ENCODE measurements at places on chromosomes 7 and 10. TPM values are rescaled to one million over a fixed set of nuclear protein-coding genes. Genes with fewer than 3 reads are reported as not detected.

FFAR4 gene
- total RNA-seq: not detected

CFAP46 gene
- 1.8 TPM for total RNA-seq

TRIM50 gene
- not detected for total RNA-seq

RET gene
- 1.2 TPM for total RNA-seq

RNLS gene
- 6.0 TPM for total RNA-seq

LIPK gene
- total RNA-seq: not detected

SPAM1 gene
- total RNA-seq: not detected

CHCHD3 gene
- total RNA-seq: 70.6 TPM

AGR3 gene
- total RNA-seq: not detected

TMEM213 gene
- total RNA-seq: not detected

ZKSCAN5 gene
- total RNA-seq: 10.7 TPM

FAM185A gene
- 5.2 TPM for total RNA-seq
